ENCODE measurements at places on chromosomes 4 and X. TPM values are rescaled to one million over a fixed set of nuclear protein-coding genes. Genes with fewer than 3 reads are reported as not detected.

DNA sequence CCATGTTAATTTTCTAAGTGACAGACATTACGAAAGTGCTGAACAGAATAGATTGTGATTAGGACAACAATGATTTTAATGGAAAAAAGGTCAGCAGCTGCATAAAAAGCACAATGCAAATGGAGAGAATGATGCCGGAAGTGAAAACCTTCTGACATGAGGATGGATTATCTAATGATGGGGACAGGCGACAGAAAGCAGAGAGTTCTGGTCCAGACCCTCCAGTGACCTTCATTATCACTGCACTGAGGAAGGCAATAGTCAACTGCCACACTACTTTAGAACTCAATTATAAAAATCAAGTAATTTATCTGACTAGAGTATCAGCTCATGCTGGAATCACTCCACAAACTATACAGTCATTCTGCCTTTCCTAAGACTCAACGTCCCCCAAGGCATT, 746.1 kb upstream of the EPHA5 start:
- ATAC-seq, result no peak

DNA sequence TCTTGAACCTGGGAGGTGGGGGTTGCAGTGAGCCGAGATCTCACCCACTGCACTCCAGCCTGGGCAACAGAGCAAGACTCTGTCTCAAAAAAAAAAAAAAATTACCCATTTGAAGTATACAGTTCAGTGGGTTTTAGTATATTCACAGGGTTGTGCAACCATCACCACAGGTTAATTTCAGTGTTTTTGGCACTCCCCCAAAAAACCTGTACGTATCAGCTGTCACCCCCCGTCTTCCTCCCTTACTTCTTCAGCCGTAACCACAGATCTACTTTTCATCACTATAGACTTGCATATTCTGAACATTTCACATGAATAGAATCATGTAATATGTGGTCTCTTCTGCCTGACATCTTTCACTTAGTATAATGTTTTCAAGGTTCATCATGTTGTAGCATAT, 11.7 kb upstream of the PTTG2 start:
- ATAC-seq, result no peak

- no peak for ATAC-seq
Observed at GRCh38 chrX:9279234-9279544, 185.7 kb upstream of the TBL1X start.

DNA sequence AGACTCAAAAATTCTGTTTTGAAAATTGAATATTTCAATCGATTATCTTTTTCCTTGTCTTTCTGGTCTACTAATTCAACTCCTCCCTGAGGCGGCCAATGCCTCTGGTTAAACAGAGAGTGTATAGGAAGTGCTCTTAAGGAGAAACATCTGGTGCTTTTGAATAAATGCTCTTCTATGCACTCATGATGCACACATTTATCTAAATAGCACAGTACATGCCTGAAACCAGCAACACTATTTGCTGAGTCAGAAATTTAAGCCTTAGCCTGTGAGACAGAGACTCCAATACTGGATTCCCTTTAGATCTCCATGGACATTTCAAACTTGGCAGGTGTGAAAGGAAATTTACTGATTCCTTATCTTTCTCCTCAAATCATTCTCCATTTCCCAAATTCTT, 118.6 kb downstream of the SLIT2 start:
- ATAC-seq, result no peak

DNA sequence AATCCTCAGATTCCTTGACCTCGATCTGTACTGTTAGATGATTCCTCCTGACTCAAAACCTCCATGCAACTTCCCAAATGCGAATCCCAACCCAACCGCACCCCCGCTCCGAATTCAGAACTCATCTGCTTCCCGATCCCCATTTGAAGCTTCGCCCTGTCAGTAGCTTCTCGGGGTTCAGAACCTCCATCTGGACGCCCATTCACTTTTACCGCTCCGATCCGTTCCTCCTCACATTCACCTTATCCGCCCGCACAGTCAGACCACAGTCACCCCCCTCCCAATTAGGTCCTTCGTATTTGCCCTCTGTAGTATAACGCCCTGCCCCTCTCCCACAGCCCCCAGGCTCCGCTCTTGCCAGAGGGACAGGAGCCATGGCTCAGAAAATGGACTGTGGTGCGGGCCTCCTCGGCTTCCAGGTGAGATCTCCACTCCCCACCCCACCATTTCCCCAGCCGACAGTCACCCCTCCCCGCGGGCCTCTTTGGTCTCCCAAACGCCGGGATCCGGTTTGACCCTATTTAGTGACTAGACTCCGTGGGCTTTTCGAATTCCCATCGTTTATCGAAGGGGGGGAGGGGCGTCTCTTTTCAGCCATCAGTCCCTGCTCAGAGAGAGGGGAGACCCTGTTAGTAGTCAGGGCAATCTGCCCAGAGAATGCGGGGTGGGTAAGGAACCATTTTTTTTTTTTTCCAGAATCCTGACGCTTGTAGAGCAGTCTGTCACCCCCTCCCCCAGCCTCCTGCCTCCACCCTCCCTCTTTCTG, 691 bp downstream of the MAGED1 start:
- no peak for ATAC-seq

DNA sequence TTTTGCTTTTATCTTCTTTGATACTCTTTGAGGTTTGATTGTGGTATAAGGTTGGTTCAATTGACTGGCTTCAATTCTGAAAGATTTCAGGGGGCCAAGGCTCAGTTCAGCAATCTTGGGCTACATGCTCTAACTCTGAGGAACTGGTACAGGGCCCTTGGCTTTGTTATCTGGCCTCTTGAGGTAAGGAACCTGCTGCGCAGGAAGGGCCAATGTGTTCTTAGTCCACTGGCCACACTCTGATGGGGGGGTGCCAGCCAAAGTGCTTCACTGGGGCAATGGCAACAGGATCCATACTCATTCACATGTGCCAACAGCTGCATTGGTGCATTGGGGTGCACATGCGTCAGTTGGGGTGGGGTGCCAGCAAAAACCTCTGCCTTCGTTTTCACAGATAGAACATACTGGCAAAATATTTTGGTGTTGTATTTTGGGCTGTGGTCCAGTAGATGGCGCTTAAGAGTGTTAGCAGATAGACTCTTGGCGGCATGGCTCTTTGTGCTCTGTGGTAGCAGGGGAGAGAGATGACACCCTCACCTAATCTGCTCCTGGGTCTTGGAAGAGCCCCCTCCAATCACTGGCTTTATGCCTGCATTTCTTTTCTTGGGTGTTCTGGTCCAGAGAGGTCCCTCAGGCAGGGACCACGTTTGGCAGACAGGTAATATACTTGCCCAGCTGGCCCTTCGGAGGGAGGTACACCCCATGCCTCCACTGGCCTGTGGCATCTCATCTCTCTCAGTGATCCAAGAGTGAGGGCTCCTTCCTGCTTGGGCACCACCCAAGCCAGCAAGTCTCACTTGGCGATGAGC, 42.9 kb downstream of the NDST3 start:
- no peak for ATAC-seq

DNA sequence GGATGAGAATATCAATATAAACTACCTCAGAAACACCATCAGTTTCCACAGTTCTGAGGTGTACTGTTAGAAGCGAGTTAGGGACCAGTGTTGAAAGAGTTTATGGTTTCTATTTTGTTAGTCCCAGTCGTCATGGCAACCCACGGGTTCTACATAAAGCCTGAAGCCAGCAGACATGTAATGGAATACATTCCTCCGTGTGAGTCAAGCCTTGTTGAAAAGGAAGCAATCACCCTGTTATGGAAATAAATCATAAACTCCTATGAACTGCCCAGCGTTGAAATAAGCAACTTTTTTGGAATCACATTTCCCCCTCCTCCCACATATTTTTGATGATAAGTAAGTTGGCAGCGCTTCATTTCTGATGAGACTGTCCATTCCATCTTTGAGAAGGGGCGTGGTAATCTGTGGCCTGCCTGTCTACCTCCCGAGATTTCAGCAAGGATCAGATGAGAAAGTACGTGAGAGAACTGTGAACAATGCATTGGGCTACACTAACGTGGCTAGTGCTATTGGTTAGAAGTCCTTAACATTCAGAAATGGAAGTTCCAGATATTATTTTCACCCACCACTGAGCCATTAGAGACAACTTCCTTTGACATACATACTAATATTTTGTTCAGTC, 40.4 kb upstream of the PDHA1 start:
- ATAC-seq, result peak; percentile 79

- no peak for ATAC-seq
Observed at GRCh38 chrX:9293051-9293496, 171.8 kb upstream of the TBL1X start.

DNA sequence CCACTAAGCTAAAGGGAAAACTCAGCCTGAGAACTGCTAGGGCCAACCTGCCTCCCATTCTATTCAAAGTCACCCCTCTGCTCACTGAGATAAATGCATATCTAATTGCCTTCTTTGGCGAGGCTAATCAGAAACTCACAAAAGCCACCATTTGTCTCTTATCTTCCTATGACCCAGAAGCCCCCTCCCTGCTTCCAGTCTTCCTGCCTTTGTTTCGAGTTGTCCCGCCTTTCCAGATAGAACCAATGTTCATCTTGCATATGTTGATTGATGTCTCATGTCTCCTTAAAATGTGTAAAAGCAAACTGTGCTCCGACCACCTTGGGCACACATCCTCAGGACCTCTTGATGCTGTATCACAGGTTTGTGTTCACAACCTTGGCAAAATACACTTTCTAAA, 459.8 kb downstream of the FSTL5 start:
- ATAC-seq, result no peak

DNA sequence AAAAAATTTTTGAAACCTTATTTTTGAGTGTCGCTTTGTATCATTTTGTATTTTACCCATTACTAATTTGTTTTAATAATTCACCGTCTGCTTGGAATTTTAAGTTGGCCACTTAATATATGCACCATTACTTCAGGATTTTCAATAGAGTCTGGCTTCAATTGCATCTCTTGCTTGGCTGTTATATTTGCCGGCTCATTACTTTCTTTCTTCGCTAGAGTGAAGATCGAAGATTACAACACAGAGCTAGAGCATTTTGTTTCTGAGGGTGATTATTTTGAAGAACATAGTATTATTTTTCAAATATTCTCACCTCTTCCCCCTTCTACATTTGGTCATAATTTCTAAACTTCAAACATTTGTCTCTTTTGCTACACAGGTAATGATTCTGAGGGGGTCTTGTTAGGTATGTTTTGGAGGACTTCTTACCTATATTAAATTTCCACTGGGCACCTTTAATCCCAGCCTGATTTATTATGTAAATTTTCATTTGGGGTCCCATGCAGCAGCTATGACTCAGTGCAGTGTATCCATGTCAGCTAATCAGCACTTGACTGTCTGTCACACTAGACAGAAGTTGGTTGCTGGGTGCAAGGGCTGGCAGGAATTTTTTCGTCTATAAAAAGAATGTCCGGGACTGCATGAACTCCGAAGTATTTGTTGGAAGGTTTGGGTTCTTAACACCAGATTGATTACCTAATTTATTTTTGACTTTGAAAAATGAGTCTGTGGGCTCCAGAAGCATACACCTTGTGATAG, 18.6 kb downstream of the TBC1D1 start:
- ATAC-seq, result no peak

DNA sequence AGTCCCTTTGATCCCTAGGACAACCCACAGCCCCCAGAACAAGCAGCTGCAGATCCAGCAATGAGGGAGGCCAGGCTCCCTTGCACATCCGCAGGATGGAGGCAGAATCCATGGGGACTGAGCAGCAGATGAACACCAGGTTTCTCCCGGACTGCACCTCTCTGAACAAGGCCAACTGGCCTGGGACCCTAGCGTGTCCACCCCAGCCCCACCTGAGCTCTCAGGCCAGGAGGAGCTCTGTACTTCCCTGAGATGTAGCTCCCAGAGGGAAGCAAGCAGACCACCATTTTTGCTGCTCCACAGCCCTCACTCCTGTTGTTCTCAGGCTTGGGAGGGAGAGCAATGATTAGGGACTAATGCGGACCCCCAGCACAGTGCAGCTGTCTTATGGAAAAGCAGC, 1195.8 kb downstream of the PCDH18 start:
- no peak for ATAC-seq

DNA sequence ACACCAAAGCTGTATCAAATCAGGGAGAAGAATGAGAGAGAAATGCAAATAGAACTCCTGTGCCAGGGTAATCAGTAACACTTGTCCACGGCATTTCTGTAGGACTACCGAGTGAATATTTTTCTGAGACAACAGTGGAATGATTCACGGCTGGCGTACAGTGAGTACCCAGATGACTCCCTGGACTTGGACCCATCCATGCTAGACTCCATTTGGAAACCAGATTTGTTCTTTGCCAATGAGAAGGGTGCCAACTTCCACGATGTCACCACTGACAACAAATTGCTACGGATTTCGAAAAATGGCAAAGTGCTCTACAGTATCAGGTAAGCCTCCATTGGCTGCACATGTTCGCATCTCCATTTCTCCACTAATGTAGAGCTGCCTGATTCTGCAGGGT, 51.7 kb downstream of the GLRA2 start:
- ATAC-seq, result no peak

DNA sequence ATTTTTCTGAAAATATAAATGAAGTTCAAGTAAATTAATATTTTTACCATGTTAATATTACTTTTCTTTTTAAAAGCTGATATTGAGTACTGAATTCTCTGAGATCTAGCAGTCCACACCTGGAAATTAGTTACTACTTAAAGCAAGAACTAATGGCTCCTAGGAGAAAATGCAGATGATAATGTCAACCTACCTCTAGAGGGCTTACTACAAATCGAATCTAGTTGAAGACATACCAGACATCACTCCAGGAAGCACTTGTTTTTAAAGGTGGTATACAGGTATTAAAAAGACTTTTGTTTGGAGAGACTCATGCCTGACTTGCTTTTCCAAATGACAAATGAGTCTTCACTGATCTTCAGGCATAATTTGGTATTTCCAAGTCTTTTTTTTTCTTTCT, 516.4 kb upstream of the BOD1L1 start:
- ATAC-seq, result no peak

- ATAC-seq, result no peak
Observed at GRCh38 chrX:23732704-23733103, 10.4 kb downstream of the ACOT9 start.

GRCh38 chr4:189767941-189768340, 172.7 kb upstream of the FRG1 start:
- ATAC-seq, result no peak

DNA sequence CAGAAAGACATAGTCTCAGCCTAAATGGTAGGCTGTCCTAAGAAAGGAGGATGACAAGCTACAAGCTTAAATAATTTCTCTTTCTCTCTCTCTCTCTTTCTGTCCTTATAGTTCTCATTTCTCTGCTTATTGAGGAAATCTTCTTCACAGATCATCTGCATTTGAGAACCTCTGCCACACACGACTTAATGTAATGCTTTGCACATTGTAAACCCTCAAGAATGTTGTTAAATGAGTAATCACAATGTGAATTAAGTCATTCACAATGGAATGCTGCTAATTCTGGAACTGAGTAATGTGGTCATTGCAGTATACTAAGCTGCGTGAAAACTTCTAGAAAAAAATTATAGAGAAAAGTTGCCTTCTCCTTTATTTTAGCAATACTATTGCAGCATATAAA, 508.9 kb upstream of the FTHL17 start:
- ATAC-seq, result no peak

The NR0B1 gene
- not detected for total RNA-seq

The MAB21L2 gene
- total RNA-seq, result 0.81 TPM

The ANKRD50 gene
- total RNA-seq, result 15.5 TPM

The ITM2A gene
- total RNA-seq, result 47.2 TPM

The HTN3 gene
- not detected for total RNA-seq

The CITED1 gene
- total RNA-seq, result 1.4 TPM

The CD38 gene
- 1.4 TPM for total RNA-seq

The ZFP42 gene
- not detected for total RNA-seq

The OTC gene
- total RNA-seq, result not detected

The HMX1 gene
- not detected for total RNA-seq

The NAA11 gene
- total RNA-seq, result not detected

The ARHGAP24 gene
- total RNA-seq, result 38.6 TPM

The GAGE12H gene
- total RNA-seq, result not detected

The SATL1 gene
- not detected for total RNA-seq

The POF1B gene
- 0.81 TPM for total RNA-seq

The NLGN4X gene
- total RNA-seq, result 2.0 TPM

The DCAF12L1 gene
- total RNA-seq, result not detected

All from gastroesophageal sphincter (tissue), 4 donors.